Right atrium auricular region (tissue), 2 donors: ENCODE measurements at places on chromosomes 11 and 22. TPM values are rescaled to one million over a fixed set of nuclear protein-coding genes. Genes with fewer than 3 reads are reported as not detected.

DNA sequence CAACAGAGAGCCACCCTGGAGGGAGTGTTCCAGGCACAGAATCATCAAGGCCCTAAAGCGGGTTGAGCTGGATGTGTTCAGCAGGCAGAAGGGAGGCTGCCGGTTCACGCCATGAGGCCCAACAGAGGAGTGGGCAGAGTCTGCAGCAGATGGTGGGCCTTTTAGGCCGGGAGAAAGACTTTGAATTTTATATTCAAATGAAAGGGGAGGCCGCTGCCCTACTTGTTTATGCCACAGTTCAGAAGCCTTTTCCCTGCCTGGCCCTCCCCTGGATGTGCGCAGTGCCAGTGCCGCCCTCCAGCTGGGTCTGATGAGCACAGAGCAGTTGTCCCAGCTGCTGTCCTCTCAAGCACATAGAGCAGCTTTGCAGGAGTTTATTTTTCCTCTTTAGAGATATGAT lies 46.9 kb upstream of the TTC12 start:
- H3K27me3 ChIP-seq, result no peaks in the 10 kb centered on the region
- no peaks in the 10 kb centered on the region for H3K36me3 ChIP-seq
- H3K4me3 ChIP-seq, result no peak overlapping the region
- DNase-seq, result no peak

Gene SPON1
- 27.0 TPM for total RNA-seq

DNA sequence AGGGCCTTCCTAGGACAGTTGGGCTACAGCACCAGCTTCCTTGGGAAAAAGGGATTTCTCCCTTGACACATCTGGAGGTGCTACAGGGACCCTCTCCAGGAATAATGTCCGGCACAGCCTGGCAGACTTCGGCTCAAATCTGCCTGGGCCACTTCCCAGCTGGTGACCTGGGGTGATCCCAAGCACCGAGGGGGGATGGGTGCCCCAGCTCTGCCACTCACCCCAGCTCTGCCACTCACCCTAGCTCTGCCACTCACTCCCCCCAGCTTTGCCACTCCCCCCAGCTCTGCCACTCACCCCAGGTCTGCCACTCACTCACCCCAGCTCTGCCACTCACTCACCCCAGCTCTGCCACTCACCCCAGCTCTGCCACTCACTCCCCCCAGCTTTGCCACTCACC lies 9.9 kb downstream of the OSBPL5 start:
- no peak overlapping the region for H3K27ac ChIP-seq
- no peak overlapping the region for H3K4me3 ChIP-seq
- peaks cover 9% of the 10 kb centered on the region for H3K36me3 ChIP-seq

Gene SAMM50
- 40.4 TPM for total RNA-seq

GRCh38 chr22:45198463-45198795 lies 34.7 kb downstream of the NUP50 start:
- no peak overlapping the region for H3K27ac ChIP-seq
- DNase-seq, result no peak
- no peaks in the 10 kb centered on the region for H3K27me3 ChIP-seq
